Fibroblast of skin of left biceps (primary cell): ENCODE measurements at places on chromosomes 16 and 17.

DNA sequence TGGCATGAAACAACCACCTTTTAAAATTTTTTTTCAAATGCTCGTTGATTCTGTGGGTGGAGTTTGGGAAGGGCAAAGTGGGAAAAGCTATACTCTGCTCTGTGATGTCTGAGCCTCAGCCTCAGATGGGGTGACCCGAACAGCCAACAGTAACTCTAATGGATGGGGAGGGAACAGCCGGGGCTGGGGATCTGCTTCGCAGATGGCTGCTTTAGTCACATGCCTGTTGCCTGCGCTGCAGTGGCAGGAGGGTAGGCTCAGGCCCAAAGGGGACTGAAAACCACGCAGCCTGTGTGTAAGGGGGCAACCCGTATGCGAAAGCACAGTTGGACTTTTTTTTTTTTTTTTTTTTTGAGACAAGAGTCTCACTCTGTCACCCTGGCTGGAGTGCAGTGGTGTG is 14.9 kb upstream of the MAPK3 start:
- DNase-seq = no peak

GRCh38 chr16:22364241-22364640 is 10.2 kb downstream of the CDR2 start:
- no peak for DNase-seq

DNA sequence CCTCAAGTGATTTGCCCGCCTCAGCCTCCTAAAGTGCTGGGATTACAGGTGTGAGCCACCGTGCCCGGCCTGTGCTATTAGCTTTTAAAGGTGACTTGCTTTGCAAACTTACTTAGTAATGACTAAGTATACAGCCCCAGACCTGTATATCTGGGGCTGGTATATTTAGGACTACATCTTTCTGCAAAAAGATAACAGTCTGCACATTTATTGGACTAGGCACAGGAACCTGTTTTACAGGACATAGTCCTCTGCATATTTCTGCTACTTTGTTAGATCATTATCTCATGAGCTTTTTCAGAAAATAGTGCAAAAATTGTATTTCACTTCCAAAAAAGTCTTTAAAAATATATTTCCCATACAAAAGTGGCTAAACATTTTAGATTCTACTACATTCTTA is 1.3 kb downstream of the KRT24 start:
- no peak for DNase-seq

- no peak for DNase-seq
These were observed 47.5 kb downstream of the SF3B3 start for GRCh38 chr16:70570967-70571570.

- no peak for DNase-seq
These were observed 380.7 kb upstream of the PMFBP1 start for GRCh38 chr16:72552654-72553053.

DNA sequence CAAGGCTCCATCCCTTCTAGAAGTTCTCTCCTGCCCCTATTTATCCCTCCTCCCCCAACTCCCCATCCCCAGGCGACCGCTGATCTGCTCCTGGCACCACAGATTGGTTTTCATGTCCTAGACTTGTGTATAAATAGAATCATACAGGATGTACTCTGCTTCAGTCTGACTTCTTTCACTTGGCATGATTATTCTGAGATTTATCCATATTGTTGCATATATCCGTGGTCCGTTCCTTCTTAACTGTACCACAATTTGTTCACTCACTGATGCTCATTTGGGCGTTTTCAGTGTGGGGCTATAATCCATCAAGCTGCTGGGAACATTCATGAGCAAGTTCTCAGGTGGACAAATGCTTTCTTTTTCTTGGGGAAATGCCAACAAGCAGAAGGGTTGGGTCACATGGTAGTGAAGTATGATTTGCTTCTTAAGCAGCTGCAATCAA is 23.9 kb downstream of the PITPNM3 start:
- DNase-seq = no peak

GRCh38 chr16:57390636-57391295 is 13.8 kb upstream of the CCL17 start:
- no peak for DNase-seq

- no peak for DNase-seq
These were observed 3.2 kb downstream of the NAGS start for GRCh38 chr17:44007346-44008204.

DNA sequence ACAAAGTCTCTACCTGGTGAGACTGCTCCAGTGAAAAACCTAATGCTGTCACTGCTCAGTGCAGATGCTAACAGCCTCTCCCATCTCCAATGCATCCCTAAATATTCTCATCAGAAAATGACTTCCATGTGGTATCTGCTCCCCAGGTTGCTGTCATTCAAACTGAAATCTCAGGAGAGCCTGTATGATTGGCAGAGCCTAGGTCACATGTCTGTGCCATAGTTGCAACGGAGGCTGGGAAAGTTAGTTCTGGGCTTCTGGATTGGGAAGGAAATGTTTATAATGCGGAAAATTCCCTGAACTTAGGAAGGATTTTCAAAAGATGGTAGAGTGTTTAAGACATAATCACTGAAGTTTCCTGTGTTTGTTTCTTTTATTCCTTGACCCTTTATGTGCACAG is 206.4 kb upstream of the ZKSCAN2 start:
- DNase-seq = no peak

DNA sequence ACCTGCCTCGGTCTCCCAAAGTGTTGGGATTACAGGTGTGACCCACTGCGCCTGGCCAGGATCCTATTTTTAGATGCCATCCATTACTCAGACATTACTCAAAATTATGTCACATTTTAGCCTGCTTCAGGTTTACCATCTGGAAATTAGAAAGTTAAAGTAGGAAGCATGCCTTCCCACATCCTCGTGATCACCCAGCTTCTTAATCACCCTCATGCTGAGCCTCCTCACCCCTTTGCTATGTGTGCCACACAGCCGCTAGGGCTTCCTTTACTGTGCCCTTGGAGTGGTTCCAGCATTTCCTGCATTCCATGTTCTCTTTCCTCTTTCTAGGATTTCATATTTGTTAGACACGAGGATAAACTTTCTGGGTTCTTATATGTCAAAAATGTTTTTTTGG is 9.3 kb downstream of the ADORA2B start:
- DNase-seq = peak; percentile 45

GRCh38 chr17:80876950-80877728 is 114.5 kb upstream of the CHMP6 start:
- DNase-seq = no peak

GRCh38 chr17:9519583-9520272 is 55.9 kb downstream of the STX8 start:
- DNase-seq = no peak

DNA sequence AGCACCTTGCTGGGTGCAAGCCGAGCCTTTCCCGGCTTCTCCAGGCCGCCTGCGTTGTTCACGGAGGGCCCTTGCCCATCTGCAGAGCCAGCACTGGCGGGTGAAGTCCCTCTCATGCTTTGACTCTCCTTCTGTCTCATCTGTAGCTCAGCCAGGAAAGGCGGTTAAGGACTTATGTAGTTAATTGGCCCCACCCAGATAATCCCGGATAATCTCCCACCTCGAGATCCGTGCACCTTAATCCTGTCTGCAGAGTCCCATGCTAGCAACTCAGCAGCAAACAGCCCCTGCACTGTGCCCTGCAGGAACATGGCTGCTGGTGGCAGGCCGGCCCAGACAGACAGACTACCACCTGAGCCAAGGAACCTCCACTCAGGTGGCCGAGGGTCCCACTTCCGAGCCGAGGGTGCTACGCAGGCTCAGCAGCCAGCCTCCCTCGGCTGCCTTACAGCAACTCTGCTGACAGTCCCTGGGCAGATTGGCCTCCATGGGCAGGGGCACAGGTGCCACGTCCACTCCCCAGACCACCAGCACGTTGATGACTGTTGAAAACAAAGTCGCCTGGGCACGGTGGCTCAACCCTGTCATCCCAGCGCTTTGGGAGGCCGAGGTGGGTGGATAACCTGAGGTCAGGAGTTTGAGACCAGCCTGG is 16.9 kb downstream of the RAB40C start:
- DNase-seq = no peak

GRCh38 chr16:50578137-50578536 is 29.9 kb downstream of the NKD1 start:
- no peak for DNase-seq

GRCh38 chr17:43909537-43910231 is 2.3 kb upstream of the MPP2 start:
- DNase-seq = no peak

- DNase-seq = no peak
These were observed 3.3 kb upstream of the TNFRSF13B start for GRCh38 chr17:16975277-16975651.

DNA sequence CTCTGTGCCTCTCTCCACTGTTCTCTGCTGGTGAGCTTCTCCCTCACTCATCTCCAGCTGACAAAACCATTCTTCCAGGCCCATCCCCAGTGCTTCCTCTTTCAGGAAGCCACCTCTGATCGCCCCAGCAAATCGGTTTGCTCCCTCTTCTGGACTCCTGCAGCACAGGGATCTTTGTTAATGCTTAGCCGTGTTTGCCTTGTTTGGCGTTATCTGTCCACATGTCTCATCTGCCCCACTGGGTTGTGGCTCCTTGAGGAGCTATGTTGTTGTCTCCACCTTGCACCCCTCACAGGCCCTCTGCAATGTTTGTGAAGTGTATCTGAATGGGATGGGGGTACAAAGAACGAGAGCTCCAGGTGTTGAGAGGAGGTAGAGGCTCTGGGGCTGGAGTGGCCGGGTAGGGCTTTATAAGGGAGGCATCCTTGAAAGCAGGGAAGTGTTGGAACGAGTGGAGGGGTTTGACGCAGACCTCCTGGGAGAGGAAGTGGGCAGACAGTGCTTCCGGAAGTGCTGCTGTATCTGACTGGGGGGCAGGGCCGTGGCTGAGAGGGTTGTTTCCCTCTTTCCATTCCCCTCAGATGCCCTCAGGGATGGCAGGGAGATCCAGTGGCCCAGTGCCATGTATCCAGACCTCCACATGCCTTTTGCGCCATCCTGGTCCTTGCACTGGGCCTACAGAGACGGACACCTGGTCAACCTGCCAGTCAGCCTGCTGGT is 27.8 kb downstream of the CASKIN2 start:
- no peak for DNase-seq

DNA sequence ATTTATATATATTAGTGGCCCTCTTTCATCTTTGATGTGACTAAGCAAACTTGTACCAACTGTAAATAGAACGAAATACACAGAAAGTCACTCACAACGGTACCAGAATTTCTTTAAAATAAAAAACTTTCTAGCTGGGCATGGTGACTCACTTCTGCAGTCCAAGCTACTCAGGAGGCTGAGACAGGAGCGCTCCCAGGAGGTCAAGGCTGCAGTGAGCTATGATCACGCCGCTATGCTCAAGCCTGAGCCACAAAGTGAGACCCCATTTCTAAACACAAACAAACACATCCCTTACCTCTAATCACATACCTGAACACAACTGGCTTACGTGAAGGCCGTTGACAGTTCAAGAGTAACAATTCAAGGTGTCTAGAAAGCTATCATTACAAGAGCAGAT is 29.7 kb downstream of the STAT5B start:
- no peak for DNase-seq

- no peak for DNase-seq
These were observed 51.6 kb downstream of the N4BP1 start for GRCh38 chr16:48558371-48558841.

GRCh38 chr17:16878084-16878483 is 93.8 kb downstream of the TNFRSF13B start:
- DNase-seq = no peak

- DNase-seq = no peak
These were observed 1.5 kb downstream of the TNRC6C start for GRCh38 chr17:77959926-77960521.

DNA sequence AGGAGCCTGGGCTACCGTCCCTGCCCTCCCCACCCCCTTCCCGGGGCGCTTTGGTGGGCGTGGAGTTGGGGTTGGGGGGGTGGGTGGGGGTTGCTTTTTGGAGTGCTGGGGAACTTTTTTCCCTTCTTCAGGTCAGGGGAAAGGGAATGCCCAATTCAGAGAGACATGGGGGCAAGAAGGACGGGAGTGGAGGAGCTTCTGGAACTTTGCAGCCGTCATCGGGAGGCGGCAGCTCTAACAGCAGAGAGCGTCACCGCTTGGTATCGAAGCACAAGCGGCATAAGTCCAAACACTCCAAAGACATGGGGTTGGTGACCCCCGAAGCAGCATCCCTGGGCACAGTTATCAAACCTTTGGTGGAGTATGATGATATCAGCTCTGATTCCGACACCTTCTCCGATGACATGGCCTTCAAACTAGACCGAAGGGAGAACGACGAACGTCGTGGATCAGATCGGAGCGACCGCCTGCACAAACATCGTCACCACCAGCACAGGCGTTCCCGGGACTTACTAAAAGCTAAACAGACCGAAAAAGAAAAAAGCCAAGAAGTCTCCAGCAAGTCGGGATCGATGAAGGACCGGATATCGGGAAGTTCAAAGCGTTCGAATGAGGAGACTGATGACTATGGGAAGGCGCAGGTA is 762 bp downstream of the CDK12 start:
- DNase-seq = no peak

GRCh38 chr17:57092779-57093178 is 7.7 kb downstream of the AKAP1 start:
- DNase-seq = no peak
